Non-pigmented ciliary epithelial cell (primary cell): ENCODE measurements at places on chromosomes 2 and 18.

GRCh38 chr18:62485684-62486083, 37.1 kb upstream of the ZCCHC2 start:
- peak; percentile 65 for DNase-seq

DNA sequence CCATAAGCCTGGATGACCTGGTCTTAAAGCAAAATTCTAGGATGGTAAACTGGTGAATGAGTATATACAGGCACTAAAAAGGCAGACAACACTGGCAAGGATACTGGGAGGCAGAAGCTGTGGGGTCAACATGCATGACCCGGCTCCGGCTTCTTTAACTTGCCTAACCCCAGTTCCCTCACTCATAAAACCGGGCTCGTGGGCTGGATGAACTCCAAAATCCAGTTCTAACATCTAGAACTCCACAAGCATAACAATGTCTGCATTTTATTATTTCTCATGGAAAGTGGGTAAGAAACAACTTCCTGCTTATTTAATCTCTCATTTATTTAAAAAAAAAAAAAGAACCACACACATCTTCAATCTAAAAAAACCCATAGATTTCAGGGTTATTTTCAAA, 57.3 kb downstream of the FARSB start:
- no peak for DNase-seq

GRCh38 chr2:224217962-224218347, 178.9 kb upstream of the SERPINE2 start:
- DNase-seq: peak; percentile 40

GRCh38 chr18:13440277-13441248, 222.0 kb downstream of the LDLRAD4 start:
- DNase-seq: no peak

- no peak for DNase-seq
These were observed 36.5 kb upstream of the B4GALT6 start for GRCh38 chr18:31720867-31721266.
